ENCODE measurements at places on chromosomes 1 and 21.

DNA sequence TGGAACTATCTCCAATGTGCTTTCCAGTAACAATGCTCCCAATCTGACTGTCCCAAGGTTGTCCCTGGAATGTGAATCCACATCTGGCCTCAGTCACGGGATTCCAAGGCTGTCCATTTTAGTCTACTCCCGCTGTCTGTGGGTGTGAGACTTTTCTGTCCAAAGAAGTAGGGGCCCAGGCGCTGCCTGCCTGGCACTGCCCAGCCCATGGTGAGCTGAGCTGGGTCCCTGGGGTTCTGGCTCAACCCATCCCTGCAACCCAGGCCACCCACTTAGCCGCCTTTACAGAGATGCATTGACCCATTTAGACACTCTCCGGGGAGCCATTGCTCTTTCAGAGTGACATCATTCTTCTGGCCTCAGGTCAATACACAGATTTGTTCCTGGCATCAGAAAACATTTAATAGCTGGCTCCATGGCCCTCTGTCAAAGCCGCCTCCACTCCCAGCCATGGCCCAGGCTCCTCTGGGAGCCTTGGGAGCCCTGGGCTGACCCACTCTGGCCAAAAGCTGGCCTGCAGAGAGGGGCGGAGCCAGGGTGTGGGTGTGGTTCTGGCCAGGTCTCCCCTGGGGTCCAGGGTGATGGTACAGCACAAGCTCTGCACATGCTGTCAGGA lies 47.2 kb upstream of the PAX7 start:
- no peak for DNase-seq

DNA sequence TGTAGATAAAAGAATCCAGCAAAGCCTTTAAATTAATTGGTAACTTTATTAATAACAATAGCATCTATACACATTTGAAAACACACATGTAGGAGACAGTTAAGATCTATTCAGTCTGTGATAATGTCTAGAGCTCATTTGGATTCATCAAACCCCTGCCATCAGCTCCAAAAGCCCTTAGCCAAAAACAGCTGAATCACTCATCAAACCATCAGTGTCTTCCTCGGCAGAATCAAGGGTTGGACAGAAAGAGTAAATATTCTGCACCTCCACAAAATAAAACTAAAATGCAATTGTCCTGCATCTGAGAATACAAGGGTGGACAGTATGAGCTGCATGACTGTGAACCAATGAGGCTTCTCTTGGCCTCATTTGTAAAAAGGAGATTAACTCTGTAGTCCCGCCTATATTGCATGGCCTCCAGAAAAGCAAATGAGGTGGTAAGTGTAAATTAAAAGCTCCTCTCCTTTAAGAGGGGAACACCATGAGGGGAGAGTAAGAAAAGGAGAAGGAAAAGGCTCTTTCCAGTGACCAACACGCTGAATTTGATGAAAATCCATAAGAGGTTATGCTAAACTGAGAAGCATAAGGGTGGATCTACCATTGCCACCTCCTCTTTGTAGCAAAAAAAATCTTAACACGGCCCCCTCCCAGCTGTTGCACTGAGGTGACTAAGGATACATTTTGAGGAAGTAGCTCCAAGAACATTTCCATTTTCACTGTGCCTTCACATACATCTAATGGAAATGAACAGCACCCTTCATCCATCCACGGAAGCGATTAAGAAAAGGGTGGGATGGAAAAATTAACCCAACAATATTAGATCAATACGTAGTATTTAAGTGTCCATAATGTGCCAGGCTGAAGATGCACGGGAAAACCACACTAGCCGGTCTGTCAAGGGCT lies 14.7 kb upstream of the BOLA1 start:
- peak; percentile 46 for DNase-seq

- no peak for DNase-seq
These were observed 18.2 kb upstream of the LHX4 start for GRCh38 chr1:180211860-180212229.

- DNase-seq = no peak
These were observed 105.5 kb downstream of the ZC3H11B start for GRCh38 chr1:219507437-219507836.

- no peak for DNase-seq
These were observed 75.6 kb upstream of the DNAJC6 start for GRCh38 chr1:65233782-65234181.

DNA sequence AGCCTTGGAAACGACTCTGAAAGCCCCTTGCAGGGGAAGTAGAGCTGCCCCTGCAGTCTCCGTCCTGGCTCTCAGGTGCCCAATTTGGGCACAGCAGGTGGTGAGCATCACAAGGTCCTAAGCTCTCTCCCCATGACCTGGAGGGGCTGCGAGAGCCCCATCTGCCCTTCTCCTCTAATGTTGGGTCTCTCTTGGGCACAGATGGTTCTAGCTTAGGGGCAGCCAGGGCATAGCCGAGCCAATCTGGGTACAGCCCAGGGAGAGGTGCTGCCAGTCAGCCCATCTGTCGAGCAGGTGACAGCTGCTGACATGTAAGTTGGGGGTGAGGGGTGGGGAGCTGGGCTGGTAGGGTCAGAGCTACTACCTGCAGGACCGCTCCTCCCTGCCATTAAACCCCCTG lies 50.7 kb downstream of the SYT2 start:
- peak; percentile 97 for DNase-seq

DNA sequence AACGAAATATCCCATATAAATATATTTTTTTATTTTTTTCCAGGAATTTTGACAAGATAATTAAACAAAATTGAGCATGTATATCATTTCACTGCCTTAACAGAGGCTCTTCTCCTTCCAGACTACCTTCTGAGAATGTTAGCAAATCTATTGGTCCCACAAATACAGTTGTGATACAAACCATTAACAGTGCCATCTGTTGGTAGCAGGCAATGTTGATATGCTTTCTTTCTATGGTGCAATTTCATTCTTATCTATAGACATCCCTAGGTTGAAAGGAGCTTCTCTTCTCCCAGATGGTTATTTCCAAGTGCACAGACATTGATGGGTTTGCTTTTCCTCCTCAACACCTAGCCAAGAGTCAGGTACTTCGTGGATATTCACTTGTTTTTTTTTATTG lies 303.6 kb downstream of the USH2A start:
- no peak for DNase-seq

DNA sequence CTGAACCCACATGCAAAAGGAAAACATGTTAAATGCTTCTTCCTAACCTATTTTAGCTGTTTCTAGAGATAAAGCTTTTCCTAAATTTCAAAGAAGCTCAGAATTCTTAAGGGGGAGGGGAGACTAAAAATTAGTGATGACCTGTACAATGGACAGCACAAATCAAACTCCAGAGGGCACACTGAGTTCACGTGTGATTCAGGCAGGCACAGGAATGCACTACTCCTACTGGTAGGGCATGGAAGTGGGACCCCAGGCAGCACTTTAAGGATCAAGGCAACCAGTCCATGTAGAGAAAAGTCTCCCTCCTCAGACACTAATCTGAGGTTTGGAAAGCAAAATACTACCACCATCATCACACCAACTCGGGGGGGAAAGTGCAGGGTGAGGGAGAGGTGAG lies 31.3 kb upstream of the CLCA4 start:
- no peak for DNase-seq

GRCh38 chr1:69148731-69149130 lies 419.0 kb upstream of the LRRC7 start:
- no peak for DNase-seq

DNA sequence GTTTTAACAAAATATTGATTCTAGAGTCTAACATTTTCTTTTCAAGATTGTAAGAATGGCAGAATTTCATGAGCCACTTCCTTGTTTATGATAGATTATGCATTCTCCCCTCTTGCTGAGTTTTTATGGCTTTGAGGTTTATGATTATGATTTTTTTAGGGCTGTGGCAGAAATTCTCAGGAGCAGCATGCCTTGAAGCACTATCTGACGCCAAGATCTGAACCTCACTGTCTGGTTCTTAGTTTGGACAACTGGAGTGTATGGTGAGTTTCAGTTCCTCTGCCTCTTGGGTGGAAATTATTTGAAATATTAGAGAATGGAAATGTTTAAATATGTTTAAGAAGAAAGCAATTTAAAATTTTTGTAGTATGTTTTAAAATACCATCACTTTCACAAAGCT lies 10.2 kb downstream of the USP16 start:
- DNase-seq = no peak

DNA sequence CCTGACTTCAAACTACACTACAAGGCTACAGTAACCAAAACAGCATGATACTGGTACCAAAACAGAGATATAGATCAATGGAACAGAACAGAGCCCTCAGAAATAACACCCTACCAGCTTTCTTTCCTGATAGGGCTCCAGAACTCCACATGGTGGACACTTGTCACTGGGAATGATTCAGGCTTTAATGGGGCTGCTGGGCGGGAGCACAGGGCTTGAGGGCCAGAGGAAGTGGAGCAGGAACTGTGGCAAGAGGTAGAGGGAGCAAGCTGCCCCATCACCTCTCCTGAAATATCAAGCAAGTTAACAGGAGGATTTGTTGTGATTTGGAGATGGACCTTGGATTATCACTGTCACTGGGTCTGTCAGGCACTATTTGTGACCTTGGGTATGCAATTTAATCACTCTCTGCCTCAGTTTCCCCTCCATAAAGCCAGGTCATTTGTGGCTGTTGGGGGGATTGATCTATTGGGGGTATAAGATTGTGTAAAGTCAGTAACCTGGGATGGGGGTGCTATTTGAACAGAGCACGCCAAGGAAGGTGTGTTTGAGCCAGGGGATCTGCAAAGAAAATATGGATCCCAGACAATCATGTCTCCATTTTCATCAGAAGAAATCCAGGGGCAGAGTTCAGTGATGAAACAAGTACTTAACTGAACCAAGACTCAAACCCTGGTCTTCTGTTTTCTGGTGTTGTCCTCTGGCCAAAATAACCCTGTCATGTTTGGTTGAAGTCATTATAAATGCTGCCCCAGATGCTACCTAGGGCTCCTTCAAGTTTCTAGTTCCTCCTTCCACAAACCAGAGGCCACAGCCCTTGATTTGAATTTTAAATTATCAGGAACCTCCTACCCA lies 25.2 kb downstream of the ETS2 start:
- DNase-seq = no peak

DNA sequence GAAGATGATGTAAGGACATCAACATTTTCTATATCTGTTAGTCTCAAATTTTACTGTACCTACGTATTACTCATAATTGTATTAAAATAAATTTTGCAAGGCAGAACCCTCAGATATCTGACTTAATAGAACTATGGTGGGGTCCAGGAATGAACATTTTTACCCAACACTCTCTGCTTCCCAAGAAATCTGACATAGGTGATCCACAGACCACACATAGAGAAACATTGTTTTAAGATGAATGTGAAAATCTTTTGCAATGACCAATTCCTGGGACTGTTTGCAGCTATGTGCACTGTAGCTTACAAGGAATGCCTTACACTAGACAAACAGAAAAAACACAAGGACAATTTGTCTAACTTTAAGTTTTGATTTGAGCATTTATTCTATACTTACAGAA lies 645.6 kb upstream of the ADGRL2 start:
- no peak for DNase-seq

DNA sequence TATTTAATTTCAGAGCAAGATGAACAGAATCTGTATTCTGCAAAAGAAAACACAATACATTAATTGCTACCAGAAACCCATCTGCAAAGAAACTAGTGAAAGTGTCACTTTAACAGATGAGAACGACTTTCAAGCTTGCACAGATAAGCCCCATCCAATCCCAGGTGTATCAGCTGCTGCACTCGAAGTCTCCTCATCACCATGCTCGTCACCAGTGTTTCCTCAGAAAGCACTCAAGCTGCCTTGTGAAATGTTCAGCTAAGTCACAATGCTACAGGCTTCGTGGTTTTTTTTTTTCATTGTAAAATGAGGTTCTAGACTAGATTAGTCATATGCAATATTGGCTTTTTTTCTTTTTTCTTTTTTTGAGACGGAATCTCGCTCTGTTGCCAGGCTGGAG lies 3.3 kb upstream of the TOMM20 start:
- no peak for DNase-seq

GRCh38 chr1:244545511-244545910 lies 84.4 kb downstream of the CATSPERE start:
- DNase-seq = no peak

GRCh38 chr1:186195377-186195931 lies 179.6 kb downstream of the TPR start:
- DNase-seq = no peak

DNA sequence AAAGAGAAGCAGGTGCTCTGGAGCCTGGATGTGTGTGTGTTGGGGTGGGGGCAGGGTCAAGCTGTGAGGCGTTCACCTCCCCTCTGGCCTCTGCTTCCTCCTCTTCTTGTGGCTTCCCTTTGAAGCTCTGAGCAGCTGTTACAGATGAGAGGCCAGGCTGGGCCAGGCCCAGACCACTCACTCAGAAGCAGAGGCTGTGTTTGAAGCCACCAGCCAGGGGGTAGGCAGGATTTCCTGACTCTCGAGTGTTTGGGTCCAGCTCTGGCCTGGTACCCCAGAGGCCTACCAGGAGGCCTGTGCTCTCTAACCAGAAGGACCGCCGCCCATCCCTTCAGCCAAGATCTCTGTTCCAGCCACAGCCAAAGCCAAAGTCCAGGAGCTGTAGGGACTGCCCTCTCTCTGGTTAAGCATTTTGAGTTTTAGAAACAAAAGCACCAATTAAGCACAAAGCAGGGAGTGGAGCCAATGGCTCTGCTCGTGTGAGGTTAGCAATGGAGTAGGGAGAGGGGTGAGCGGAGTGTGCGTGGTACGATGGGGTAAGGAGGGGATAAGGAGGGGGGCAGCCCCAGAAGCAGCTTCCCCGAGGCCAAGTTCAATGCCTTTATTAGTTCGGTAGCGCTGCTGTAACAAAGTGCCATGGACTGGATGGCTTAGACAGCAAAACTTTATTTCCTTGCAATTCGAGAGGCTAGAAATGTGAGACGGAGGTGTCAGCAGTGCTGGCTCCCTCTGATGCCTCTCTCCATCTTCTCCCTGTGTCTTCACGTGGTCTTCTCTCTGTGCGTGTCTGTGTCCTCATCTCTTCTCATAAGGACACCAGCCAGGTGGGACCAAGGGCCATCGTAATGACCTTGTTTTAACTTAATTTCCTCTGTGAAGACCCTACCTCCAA lies 20.5 kb downstream of the RCSD1 start:
- DNase-seq = no peak

DNA sequence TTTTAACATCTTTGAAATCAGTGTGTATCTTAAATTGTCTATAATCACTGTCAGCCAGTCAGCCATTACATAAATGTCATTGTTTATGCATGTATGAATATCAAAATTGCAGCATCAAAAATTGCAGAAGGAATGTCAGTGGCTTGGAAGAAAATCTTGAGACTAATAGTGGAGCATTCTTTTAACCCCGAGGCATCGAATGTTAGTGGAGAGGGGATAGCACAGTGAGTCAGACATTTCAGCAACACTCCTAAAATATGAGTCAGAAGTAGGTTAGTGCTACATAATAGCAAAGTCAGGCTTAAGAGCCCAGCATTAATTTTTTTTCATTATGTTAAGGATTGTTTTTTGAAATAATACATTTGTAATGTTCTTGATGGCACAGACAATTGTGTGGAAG lies 45.5 kb downstream of the SNRPE start:
- DNase-seq = no peak

DNA sequence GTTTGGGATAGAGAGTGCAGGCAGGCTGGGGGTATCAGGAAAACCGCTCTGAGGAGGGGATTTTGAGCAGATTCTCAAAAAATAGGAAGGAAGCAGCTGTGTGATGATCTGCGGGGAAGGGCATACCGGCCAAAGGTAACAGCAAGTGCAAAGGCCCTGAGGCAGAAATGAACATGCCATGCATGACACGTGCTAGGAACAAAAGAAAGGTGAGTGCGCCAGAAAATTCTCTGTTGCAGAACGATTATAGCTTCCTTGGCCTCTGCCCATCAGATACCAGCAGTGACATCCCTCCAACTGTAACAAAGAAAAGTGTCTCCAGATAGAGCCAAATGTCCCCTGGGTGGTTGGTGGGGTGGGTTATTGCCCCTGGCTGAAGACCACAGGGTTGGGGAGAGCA lies 37.0 kb upstream of the FAM131C start:
- DNase-seq = no peak

- no peak for DNase-seq
These were observed 77.4 kb downstream of the DIRAS3 start for GRCh38 chr1:67973051-67973450.
